ENCODE measurements at places on chromosomes 5 and 9.

DNA sequence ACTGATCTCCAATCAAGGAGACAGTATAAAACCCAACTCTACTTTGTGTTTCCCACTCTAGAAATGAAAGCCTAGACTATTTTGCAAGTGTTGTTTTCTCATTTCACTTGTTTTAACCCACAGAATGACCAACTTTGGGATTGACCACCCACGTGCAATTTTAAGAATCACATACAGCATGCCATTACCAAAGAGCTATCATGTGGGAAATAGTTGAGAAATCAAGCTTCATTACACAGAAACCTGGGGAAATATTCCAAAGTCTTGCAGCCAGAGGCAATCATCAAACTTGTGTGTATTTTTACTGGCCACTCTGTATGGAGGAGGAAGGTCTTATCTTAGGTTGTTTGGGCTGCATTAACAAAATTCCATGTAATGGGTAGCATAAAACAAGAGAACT lies 451.4 kb upstream of the DAB2 start:
- DNase-seq = no peak

GRCh38 chr5:23591250-23591649 lies 83.8 kb downstream of the PRDM9 start:
- DNase-seq = no peak

- no peak for DNase-seq
Measured at GRCh38 chr9:90271707-90272106, 370.9 kb downstream of the DIRAS2 start.

DNA sequence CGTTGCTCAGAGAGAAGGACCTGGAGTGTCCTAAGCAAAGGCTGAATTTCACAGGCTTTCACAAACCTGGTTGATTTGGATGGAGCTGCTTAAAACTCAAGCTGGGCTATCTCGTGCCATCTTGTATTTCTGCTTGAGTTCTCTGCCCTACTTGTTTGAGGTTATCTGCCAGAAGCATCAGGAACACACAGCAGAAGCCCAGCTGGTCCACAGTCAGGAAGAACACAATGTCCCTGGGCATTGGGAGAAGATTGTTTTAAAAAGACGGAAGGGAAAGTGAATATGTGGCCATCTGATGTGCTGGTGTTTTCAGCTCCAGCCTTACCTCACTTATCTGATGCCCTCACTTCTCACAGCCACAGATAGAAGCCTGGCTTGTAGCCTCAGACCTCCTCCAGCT lies 32.9 kb upstream of the SLC36A1 start:
- DNase-seq = no peak

- DNase-seq = no peak
Measured at GRCh38 chr9:105967797-105968196, 273.5 kb downstream of the TMEM38B start.

DNA sequence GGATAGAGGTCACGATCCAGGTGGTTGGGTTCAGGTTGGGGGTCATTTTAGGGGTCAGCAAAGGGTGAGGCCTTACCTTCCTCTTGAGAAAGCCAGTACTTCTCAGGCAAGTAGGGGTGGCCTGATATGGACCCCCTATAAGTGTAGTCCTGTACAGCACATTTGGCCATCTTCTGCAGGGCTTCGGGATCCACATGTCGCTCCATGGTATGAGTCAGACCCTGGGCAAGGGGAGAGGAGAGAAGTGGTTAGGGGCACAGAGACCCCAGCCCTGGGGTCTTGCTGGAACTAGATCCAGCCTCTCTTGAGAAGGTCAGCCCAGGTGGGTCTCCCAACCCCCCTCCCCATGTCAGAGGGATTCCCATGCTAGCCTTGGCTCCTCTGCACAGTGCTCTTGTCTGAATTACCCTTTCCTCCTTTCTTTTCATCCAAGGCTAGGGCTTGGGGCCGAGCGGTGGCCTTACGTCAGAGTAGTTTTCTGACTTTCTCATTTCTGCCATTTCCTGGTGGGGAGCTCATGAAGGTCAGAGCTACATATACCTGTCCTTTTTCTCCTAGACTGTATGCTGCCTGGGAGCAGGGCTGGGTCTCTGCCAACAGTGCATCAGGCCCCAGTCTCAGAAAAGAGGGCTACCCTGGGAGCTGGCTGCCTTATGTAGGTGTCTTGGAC lies 9.0 kb upstream of the MYORG start:
- DNase-seq = no peak

GRCh38 chr5:151820903-151821302 lies 49.1 kb downstream of the G3BP1 start:
- DNase-seq = no peak

- no peak for DNase-seq
Measured at GRCh38 chr5:23139338-23140171, 286.4 kb upstream of the CDH12 start.

DNA sequence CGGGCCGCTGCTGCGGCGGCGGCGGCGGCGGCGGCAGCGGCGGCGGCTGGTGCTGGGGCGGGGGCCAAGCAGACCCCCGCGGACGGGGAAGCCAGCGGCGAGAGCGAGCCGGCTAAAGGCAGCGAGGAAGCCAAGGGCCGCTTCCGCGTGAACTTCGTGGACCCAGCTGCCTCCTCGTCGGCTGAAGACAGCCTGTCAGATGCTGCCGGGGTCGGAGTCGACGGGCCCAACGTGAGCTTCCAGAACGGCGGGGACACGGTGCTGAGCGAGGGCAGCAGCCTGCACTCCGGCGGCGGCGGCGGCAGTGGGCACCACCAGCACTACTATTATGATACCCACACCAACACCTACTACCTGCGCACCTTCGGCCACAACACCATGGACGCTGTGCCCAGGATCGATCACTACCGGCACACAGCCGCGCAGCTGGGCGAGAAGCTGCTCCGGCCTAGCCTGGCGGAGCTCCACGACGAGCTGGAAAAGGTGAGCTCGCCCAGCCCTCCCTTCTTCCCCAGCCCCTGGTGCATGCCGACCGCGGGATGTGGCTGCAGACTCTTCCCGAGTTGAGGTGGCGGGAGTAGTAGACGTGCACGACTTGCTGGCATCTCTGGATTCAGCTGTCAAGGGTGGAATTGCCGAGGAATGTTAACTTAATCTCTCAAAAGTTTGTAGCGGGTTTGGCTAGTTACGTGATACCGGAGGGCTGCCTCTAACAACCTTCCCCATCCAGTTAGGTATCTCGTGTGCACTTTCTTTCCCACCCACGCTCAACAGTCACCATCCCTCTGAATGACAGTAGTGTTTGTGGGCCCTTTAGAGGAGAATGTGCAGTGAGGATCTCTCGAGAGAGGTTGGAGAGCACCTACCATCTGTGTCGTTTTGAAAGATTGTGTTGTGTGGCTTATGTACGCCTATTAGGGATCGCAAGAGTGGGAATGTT lies 932 bp downstream of the SLC12A2 start:
- DNase-seq = peak; percentile 75

DNA sequence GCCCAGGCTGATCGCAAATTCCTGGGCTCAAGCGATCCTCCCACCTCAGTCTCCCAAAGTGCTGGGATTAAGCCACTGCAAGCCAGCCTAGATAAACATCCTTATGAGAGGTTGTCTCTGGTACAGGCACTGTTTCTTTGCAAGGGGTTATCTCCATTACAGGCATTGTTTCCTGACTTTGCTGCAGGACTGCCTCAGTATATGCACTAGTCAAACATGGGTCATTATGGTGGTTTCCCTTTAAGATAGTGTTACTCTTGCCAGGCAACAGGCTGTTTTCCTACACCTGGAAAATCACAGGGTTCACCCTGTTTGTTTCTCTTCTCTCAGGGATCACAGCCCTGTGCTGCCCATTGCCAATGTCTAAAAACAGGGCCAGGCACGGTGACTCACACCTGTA lies 7.8 kb upstream of the CLTB start:
- no peak for DNase-seq

DNA sequence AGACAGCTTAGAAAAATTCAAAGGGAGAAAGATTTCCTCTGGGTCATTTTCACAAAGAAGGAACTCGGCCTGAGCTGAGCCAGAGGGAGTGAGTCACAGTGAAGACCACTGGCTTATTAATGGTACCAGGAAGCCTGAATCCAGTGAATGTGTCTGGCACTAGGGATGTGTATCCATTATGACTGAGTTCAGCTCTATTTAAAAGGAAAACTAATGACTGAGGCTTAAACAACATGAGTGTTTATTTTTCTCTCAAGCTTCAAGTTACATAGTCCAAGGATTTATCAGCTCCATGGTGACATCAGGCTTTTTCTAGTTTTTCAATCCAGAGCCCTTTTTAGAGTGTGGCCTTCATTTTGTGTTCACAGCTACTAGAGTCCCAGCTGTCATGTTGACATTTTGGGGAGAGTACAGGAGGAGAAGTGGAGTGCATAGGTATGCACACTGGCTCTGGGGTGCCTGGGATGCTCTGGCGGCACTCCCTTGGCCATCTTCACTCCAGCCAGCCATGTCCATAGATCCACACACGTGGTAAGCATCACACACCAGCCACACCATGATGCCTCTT lies 159.5 kb upstream of the ERCC6L2 start:
- DNase-seq = no peak

GRCh38 chr9:115142090-115142489 lies 24.1 kb upstream of the TNC start:
- no peak for DNase-seq

DNA sequence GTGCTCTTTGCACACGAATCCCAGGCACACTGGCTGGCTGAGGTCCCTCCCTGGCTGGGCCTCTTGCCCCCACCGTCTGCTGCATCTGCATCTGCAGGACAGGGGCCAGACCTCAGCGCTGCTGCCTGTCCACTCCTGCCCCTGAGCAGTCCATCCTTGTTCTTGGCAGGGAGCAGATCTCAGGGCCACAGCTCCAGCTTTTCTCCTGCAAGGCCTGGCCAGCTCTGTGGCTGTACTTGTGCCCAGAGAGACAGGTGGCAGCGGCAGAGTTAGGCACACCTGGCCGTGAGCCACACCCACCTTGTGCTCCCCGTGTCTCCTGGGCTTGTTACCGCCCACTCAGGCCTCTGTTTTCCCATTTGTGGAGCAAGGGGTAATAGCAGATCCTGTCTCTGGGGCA lies 13.9 kb downstream of the NEK6 start:
- DNase-seq = no peak

DNA sequence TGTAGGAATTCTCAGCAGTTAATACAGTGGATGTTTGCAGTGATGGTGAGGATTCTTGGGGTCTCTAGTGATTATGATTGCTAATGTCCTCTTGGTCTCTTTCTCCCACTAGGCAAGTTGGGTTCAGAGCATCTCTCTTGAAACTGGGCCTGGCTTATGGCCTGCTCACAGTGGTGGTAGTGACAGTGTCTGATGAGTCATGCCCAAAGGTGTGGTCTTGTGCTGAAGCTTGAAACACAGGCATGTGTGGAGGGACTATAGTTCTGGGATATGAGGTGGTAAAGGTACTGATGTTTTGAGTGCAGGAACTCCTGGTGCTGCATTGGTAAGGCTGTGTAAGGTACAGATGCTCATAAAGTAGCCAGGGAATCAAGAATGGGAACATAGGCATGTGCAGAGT lies 231.1 kb downstream of the FAM170A start:
- no peak for DNase-seq

DNA sequence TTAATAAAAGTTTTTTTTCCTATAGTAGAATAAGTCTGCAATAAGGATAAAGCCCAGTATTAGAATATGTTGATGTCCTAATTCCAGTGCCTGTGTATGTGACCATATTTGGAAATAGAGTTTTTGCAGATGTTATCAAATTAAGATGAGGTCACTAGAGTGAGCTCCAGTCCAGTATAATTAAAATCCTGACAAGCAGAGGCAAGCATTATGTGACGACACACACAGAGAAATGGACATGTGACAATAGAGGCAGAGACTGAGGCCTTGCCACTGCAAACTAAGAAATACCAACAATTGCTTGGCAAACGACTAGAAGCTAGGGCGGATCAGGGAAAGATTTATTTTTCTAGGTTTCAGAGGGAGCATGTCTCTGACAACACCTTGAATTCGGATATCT lies 216.4 kb upstream of the CYLC2 start:
- no peak for DNase-seq

DNA sequence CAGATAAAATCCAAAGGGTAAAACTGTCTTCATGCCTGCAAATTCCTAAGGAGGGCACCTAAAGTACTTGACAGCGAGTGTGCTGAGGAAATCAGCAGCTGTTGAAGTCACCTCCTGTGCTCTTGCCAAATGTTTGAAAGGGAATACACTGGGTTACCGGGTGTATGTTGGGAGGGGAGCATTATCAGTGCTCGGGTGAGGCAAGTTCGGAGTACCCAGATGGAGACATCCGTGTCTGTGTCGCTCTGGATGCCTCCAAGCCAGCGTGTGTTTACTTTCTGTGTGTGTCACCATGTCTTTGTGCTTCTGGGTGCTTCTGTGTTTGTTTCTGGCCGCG lies 727 bp upstream of the ADRB2 start:
- DNase-seq = no peak

- no peak for DNase-seq
Measured at GRCh38 chr5:60387051-60387440, 312.9 kb downstream of the DEPDC1B start.

DNA sequence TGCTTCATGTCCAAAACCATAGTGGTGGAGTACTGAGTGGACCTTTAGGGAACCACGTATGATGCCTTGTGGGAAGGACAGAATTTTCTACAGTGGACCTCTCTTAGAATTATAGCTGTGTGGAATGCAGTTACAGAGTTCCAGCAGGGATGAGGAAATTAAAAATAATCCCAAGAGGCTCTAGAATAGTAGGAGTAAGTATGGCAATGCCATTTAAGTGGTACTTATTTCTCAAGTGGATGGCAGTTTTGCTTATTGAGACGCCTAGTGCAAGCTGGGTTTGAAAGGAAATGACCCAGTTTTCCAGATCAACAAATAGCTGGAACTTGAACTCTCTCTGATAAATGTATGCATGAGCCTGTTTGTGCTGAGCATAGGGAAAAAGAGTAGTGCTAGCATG lies 431.6 kb downstream of the PRR16 start:
- no peak for DNase-seq

- DNase-seq = peak; percentile 94
Measured at GRCh38 chr9:131393622-131394463, at the start of gene PRRC2B. TSS of gene PRRC2B (plus strand) at chr9:131394086. CDS start at chr9:131430145, 36,059 bp downstream.

DNA sequence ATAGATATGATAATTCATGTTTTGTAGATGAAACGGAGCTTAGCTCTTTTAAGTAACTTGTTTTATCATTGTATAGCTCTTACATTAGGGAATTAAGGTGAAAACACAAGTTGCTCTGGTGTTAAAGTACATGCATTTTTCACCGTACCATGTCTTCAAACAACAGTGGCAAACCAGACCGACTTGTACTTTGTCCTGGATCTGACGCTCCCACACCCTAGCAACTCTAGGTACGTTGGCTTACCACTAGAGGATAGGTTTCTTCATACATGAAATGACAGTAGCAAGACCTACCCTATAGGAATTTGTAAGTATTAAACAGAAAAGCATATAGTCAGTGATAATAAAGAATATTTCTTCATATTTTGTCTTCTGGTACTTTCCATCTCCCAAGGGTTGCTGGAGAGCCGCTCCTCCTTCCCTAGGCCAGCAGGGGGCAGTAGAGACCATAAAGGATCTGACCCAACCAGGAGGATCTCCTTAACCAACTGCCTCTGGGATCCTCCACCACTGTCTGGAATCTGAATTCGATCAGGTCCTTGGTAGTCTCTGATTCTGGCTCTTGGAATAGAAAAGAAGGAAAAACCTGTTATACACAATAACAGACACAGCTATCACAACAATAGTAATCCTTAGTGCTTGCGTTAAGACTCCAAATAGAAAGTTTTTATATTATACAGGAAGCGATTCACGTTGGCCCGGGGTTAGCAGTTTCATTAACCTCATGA lies 136.7 kb downstream of the CAVIN4 start:
- DNase-seq = no peak
